Hematopoietic multipotent progenitor cell (in vitro differentiated cells): ENCODE measurements at places on chromosomes 3 and 15. TPM values are rescaled to one million over a fixed set of nuclear protein-coding genes. Genes with fewer than 3 reads are reported as not detected.

The TAMM41 gene
- 10.0 TPM for total RNA-seq

The GP5 gene
- total RNA-seq = 0.27 TPM

The GUCA1C gene
- total RNA-seq = not detected

The GOLGA6L7 gene
- total RNA-seq = not detected

The SLC22A13 gene
- 0.27 TPM for total RNA-seq

The PLEKHO2 gene
- 45.8 TPM for total RNA-seq

The TRIM71 gene
- 0.81 TPM for total RNA-seq

The GOLGA6L10 gene
- 0.54 TPM for total RNA-seq

The BNC1 gene
- total RNA-seq = not detected
